ENCODE measurements at places on chromosomes 7 and 10. TPM values are rescaled to one million over a fixed set of nuclear protein-coding genes. Genes with fewer than 3 reads are reported as not detected.

DGKB gene
- total RNA-seq = not detected

HTRA1 gene
- total RNA-seq = not detected

SFRP4 gene
- total RNA-seq = not detected

PHYHIPL gene
- total RNA-seq = not detected

SPDYE6 gene
- total RNA-seq = not detected

IQCE gene
- 4.3 TPM for total RNA-seq

ELN gene
- total RNA-seq = not detected

SMC3 gene
- 71.2 TPM for total RNA-seq

ZC3HAV1L gene
- 19.9 TPM for total RNA-seq

SGMS1 gene
- 9.0 TPM for total RNA-seq

GATA3 gene
- 24.4 TPM for total RNA-seq

SLC26A3 gene
- total RNA-seq = not detected

ERVW-1 gene
- not detected for total RNA-seq

HMX2 gene
- total RNA-seq = 0.43 TPM

CHST3 gene
- 0.36 TPM for total RNA-seq

LRRC17 gene
- not detected for total RNA-seq

LIPK gene
- total RNA-seq = not detected

RBP3 gene
- not detected for total RNA-seq

MEPCE gene
- 38.8 TPM for total RNA-seq

HABP2 gene
- not detected for total RNA-seq

SLC13A1 gene
- total RNA-seq = not detected

CFTR gene
- not detected for total RNA-seq

TFR2 gene
- 11.9 TPM for total RNA-seq

TRIM50 gene
- not detected for total RNA-seq
